ENCODE measurements at places on chromosomes 6 and 20.

- DNase-seq, result no peak
Observed at GRCh38 chr6:70834520-70834919, 122.3 kb downstream of the B3GAT2 start.

GRCh38 chr6:148448369-148449012, 105.9 kb downstream of the SASH1 start:
- no peak for DNase-seq

DNA sequence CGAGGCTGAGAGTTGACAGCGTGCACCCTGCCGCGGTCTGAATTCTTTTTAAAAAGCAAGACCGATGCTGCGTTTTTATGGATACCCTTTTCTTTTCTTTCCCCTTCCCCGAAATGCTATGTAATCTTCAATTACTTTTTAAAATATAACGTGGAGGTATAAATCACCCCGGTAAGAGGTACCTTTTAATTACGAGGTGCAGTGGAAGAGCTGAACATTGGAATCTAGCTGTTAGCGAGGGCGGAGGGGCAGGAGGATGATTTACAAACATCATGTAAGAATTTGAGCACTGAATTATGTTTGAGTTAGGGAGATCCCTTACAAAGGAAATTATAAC, 1.2 kb downstream of the EYA2 start:
- DNase-seq, result no peak

DNA sequence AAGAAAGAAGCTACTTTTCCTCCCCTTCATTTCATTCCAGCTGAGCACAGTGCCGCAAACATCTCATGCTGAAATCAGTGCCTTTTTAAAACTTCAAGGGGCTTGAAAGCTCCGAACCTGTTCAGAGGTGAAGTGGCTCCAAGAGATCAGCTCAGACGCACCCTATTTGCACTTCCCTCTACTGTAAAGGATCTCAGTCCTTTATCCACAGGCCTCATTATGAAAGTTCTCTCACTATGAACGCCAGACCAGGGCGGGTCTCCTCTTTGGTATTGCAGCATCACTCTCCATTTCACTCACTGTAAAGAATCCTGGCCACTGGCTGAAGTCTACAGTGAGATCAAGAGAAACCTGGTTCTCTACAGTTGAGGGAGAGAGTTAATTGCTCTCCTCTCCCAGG, 232.7 kb upstream of the POU3F2 start:
- DNase-seq, result no peak

GRCh38 chr6:170268216-170269129, 22.4 kb downstream of the DLL1 start:
- no peak for DNase-seq

- DNase-seq, result no peak
Observed at GRCh38 chr20:10642856-10643559, 30.8 kb downstream of the JAG1 start.

DNA sequence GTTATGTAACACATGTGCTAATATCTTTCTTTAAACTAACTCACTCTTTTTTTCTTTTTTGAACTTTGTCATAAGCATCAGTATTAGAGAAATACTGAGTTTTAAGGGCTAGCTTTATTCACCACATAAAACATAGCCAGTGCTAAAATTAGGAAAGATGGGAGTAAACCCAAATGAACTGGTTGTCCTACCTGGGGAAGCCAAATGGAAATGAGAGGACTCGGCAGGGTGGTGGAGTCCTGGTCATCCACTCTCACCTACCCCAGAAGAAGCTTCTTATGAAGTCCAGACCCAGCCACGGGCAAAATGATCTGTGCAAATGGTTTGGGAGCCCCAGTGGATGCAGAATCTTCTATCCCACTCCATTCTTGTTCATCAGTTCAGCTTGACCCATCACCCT, 56.1 kb downstream of the MDGA1 start:
- no peak for DNase-seq

GRCh38 chr6:89862698-89863097, 31.6 kb upstream of the GJA10 start:
- DNase-seq, result no peak

GRCh38 chr6:157644043-157644810, 178.8 kb upstream of the SNX9 start:
- no peak for DNase-seq

- no peak for DNase-seq
Observed at GRCh38 chr20:63850689-63851547, 10.4 kb upstream of the ABHD16B start.

GRCh38 chr6:75993236-75994162, 79.0 kb downstream of the IMPG1 start:
- DNase-seq, result no peak

GRCh38 chr6:117265410-117266256, at the start of gene VGLL2:
TSS of gene VGLL2 (plus strand) at chr6:117265558. CDS start at chr6:117265764, 206 bp downstream.
- no peak for DNase-seq

DNA sequence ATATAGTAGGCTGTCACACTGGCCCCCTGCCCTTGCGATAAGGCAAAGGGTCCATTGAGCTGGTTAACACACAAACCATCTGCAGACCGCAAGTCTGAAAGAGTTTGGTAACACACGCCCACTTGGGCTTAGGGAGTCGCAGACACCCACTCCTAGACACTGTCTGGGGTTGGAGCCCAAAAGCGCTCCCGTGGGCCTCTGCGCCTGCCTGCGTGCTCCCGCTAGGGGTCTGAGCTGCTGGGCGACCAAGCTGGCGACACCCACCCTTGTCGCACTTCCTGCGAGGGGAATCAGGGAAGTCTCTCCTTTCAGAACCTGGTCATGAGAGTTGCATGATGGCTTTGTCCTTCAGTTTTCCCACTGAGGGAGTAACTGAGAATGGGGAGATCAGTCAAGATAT, 653.0 kb downstream of the HTR1B start:
- DNase-seq, result no peak

- no peak for DNase-seq
Observed at GRCh38 chr6:19734061-19734460, 103.1 kb upstream of the ID4 start.

GRCh38 chr6:84618046-84618752, 146.2 kb downstream of the TBX18 start:
- no peak for DNase-seq

DNA sequence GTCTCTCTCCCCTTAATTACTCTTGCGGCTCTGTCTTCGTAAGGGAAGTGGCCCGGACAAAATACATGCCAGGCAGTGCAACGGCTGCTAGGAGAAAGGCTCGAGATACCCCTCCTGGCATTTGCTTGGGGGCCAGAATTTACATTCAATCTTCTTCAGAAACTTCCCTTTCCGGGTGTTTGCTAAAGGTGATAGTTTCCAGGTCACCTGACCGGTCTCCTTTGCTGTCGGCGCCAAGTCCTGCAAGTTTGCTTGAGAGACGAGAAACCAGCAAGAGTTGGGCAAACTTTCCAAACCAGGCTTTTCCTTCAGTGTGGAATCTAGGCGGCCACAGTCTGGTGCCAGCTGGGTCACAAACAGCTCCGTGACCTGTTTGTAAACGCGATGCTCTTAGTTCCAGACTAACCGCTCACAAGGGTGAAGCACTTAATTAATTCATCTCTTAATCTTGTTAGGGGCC, 563 bp upstream of the SRSF3 start:
- no peak for DNase-seq

Data from H54 (cell line).